ENCODE measurements at places on chromosomes 16 and 17.

GRCh38 chr16:29777576-29778350 is at the start of gene ZG16:
TSS of gene ZG16 (plus strand) at chr16:29778256. CDS start at chr16:29779267, 1,011 bp downstream.
- DNase-seq, result no peak

DNA sequence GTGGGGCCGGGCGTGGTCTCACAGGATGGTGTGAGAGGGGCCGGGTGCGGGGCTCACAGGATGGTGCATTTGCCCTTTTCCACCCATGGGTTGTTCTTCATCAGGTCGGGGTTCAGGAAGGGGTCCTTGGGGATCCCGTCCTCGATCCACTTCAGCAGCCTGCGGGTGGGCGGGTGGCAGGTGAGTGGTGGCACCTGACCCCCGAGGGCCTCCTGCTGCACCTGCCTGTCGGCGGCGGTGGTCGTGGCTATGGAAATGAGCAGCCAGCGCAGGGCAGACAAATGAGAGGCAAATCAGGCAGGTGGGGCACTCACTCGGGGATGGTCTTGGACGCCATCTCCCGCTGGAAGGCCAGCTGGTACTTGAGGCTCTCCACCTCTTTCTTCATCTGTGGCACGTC is 1.9 kb downstream of the GNG13 start:
- DNase-seq, result no peak

- no peak for DNase-seq
Measured at GRCh38 chr16:14354561-14355351, 275.3 kb downstream of the PARN start.

GRCh38 chr17:64358261-64358788 is 32.3 kb downstream of the PECAM1 start:
- DNase-seq, result peak; percentile 41

GRCh38 chr17:1000597-1001461 is 3.9 kb downstream of the TIMM22 start:
- no peak for DNase-seq

GRCh38 chr17:82152114-82152513 is 54.1 kb upstream of the FASN start:
- DNase-seq, result no peak

DNA sequence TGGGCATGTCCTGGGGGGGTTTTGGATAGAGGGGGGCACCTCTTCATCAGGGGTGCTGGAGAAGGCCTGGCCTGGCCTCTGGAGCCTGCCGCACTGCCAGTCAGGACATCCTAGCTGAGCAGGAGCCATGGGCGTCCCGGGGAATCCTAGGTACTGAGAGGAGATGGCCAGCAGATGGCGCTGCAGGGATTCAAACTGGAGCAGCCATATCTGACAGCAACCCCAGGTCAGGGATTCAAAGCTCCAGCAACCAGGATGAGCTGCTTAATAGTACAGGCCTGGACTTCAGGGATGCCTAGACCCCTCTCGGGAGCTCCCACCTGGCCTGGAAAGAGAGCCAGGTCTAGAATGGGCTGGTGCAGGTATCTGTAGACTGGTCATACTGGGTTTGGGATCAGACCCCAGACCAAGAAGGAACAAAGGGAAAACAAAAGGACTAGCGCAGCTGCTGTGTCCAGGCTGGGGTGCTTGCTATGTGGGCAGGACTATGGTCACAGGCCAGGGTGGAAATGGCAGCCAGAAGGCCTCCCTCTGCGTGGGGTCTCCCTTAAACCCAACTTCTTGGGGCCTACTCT is 306.9 kb upstream of the RBFOX1 start:
- peak; percentile 6 for DNase-seq

DNA sequence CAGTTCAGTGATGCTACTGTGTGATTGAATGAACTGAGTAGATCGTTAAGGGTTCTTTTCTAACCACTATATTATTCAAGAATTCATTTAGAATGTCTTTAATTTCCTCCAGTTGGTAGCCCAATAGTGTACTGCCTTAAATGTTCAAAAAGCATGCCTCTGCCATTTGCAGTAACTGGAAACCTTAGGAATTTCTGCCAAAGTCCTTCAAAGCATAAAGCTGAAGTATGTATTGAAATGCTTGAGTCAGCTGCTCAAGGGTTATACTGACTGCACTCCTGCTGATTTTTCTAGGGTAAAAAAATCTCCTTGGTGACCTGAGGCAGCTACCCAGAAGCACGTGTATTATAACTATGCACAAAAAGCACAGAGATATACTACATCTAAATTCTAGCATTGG is 56.5 kb downstream of the SNTB2 start:
- no peak for DNase-seq

DNA sequence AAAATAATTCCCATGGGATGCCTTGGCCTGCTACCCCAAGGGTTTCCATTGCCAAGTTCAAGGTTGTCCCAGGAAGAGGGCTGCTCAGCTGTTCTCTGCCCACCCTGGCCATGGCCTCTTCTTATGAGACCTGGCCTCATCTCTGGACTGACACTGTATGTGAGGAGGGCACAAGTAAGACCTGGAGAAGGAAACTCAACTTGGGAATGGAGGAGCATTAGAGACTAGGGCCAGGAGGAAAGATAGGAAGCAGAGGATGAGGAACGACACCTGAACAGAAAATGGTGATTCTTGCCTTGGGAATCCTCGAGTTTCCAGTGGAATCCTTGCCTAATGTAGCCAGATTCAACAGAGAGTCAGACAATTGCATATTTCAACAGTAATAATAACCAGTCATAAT is 24.6 kb upstream of the GOSR2 start:
- no peak for DNase-seq

DNA sequence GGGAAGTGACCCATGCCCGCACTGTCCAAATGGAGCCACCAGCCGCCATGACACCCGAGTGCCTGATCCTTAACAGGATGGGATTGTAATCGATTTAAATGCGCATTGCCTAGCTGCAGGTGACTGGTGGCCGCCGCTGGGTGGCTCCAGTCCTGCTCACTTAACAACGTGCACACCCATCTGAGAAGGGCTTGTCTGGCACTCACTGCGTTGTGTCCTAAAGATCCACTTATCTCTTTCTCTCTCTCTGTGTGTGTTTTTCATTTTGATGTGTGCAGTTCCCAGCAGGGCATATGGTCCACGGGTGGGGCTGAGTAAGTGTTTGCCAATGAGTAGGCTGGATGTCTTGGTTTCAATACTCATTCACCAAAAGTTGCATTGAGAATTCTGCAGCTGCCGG is 80.6 kb downstream of the IRF8 start:
- DNase-seq, result no peak

Data from MCF 10A (cell line).